NCI-H748 treated with DMSO at 0.1 percent for 48 hours (cell line): ENCODE measurements at places on chromosomes 7 and 10.

DNA sequence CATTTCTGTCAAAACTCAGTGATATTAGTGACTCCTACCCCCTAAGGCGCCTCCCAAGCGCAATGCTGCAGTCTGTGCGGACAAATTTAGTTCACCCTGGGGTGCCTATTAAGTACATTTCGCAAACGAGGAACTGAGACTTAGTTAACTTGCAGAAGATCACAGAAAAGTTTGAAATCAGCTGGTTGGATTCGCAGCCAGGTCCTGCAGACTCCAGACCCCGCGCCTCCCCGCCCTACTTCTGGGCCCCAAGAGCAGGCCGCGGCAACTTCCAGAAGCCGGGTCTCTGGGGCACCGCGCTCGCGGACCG lies 588 bp downstream of the CYREN start:
- no peak for DNase-seq

DNA sequence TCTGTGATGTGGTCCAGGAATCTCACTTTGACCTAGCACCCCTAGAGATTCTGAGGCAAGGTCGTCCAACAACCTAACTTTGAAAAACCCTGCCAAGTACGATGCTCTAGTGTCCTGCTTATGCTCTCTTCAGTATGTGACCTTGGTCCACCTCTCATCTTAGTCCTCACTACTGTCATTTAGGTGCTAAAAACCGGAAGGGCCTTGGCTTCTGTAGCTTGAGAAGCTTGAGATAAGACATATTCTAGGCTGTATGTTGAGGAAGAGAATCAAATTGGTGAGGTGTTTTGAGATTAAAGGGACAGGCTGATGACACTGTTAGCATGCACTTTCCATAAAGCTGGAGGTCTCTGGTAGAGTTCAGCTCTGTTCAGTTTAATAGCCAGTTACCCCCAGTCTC lies 57.0 kb upstream of the MTPN start:
- no peak for DNase-seq

GRCh38 chr10:19705250-19705649 lies 111.0 kb upstream of the PLXDC2 start:
- no peak for DNase-seq

DNA sequence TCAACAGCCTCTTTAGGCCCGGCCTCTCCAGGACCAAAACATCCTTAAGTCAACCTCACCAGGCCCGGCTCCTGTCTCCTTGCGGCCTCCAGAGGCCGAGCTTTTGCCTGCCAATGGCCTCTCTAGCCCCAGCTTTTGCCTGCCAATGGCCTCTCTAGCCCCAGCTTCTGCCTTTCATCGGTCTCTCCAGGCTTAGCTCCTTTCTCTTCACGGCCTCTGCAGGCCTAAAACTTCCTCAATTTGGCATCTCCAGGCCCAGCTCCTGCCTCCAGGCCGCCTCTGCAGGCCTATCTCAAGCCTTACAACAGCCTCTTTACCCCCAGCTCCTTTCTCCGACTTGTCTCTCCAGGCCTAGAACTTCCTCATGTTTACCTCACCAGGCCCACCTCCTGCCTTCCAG lies 15.7 kb upstream of the TMEM248 start:
- no peak for DNase-seq

GRCh38 chr7:72028267-72028666 lies 383.9 kb downstream of the CALN1 start:
- DNase-seq: no peak

DNA sequence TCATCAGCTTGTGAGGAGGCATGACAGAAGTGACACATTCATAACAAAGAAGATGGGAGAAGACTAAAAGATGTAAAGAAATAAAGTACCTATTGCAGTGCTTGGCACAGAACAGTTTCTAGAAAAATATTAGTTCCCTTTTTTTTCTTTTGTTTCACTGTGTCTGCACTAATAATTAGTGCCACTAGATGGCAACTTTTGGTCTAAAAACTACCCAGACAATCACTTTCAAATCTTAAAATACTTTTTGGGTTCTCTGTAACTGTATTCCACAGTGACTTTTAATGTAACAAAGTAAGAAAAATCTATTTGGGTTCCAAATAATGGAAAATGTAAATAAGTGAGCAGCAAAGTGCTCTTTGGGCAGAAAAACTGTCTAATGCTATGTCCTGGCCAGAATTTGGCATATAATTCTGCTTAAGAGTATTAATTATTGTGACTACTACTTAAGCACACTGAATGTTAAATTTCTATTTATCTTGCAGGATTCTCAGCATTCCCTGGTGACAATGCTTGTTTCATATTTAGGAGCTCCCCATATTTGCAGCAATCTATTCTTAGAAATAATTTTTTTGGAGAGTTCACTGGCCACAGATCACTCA lies 134.8 kb upstream of the KIF5B start:
- DNase-seq: no peak

DNA sequence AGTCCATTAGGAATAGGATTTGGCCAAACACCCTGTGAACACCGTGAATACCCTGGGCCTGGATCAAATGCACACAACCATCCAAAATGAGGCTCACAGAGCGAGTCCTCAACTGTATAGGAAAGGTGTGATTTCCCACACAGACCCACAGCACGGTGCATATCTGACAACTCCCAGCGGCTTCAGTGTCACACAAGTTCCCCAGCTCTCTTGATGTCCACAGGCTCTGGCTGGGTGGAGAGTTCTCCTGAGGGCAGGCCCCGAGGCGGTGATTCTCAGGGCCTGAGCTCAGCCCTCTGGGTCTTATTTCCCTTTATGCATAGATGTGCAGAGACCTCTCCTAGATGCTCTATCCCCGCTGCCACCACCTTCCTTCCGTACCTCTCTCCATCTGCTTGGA lies 64.1 kb downstream of the SH3PXD2A start:
- DNase-seq: no peak

- no peak for DNase-seq
Measured at GRCh38 chr7:128430207-128430606, 20.4 kb upstream of the IMPDH1 start.

- DNase-seq: peak; percentile 57
Measured at GRCh38 chr7:98168181-98168903, 42.9 kb upstream of the BHLHA15 start.

GRCh38 chr7:23471106-23471859 lies 992 bp upstream of the IGF2BP3 start:
- DNase-seq: peak; percentile 80

- no peak for DNase-seq
Measured at GRCh38 chr10:17249820-17250219, 21.8 kb downstream of the VIM start.

DNA sequence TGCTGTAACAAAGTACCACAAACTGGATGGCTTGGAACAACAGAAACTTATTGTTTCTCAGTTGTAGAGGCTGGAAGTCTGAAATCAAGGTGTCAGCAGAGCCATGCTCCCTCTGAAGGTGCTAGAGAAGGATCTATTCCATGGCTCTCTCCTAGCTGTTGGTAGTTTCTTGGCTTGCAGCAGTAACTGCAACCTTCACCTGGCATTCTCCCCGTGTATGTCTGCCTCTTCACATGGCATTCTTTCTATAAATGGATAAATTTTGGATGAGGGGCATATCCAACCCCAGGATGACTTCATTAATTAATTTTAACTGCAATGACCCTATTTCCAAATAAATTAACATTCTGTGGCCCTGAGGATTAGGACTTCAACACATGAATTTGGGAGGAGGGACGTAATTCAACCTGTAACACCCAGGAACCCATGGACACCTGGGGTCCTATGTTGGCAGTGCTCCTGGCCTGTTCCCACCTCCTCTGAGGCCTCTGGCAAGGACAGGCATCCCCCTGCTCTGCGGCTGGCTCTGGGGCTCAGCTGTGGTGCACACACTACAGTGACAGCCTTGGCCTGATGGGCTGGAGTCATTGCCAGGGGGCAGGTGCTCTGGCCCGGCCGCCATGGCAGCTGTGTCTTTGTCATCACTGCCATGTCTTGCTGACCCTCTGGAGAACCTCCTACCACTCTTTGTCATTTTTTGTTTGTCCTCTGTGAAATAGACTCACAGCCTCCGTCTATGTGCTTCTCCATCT lies 30.8 kb downstream of the LSMEM1 start:
- no peak for DNase-seq

- DNase-seq: no peak
Measured at GRCh38 chr10:43202224-43202656, 64.0 kb downstream of the CSGALNACT2 start.

GRCh38 chr10:8331896-8332729 lies 277.6 kb downstream of the GATA3 start:
- DNase-seq: no peak

- no peak for DNase-seq
Measured at GRCh38 chr10:112426111-112426510, 20.6 kb downstream of the ZDHHC6 start.

- DNase-seq: no peak
Measured at GRCh38 chr10:29151005-29151404, 137.9 kb upstream of the LYZL1 start.

GRCh38 chr7:5870311-5870710 lies 10.3 kb upstream of the OCM start:
- DNase-seq: no peak

GRCh38 chr7:77188731-77189437 lies 10.7 kb downstream of the FGL2 start:
- DNase-seq: no peak

- no peak for DNase-seq
Measured at GRCh38 chr10:98536551-98536950, 89.8 kb upstream of the HPS1 start.
